ENCODE measurements at places on chromosomes 12 and 14.

DNA sequence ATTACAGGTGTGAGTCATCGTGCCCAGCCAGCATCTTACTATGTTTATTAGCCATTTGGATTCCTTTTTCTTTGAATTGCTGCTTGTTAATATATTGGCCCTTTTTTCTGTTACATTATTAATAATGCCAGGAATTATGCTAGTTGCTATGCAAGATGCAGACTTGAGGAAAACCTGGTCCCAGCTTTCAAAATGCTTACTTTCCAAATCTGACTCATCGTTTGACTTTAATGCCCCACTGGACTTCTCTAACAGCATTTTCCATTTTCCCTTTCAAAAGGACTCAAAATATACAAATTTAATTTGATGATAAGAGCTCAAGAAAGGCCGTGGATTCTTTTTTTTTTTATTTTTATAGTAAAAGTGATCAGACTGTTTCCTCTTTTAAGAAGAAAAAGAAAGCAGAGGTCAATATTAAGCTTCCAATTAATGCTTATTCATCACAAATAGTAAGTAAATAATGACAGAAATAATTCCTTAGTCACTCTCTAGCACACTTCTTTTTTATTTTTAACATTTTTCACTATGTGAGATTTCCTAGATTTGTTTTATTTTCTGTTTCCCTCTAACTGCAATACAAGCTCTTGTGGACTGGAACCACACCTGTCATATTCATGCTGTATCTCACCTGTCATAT lies 146.1 kb upstream of the FGD4 start:
- DNase-seq: no peak

- DNase-seq: no peak
Observed at GRCh38 chr12:124510301-124510970, 57.0 kb downstream of the NCOR2 start.

GRCh38 chr12:107840186-107840585 lies 65.7 kb downstream of the ASCL4 start:
- DNase-seq: no peak

DNA sequence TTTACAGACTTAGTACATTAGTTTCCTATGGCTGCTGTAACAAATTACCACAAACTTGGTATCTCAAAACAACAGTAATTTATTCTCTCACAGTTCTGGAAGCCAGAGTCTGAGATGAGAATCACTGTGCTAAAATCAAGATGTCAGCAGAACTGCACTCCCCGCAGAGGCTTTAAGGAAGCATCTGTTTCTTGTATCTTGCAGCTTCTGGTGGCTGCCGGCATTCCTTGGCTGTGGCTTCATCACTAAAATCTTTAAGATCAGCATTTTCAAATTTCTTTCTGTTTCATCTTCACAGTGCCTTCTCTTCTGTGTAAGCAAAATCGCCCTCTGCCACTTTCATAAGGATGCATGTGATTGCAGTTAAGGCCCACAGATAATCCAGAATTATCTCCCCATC lies 9.4 kb downstream of the STON2 start:
- DNase-seq: no peak

GRCh38 chr12:121060149-121061001 lies 21.3 kb upstream of the OASL start:
- peak; percentile 56 for DNase-seq

DNA sequence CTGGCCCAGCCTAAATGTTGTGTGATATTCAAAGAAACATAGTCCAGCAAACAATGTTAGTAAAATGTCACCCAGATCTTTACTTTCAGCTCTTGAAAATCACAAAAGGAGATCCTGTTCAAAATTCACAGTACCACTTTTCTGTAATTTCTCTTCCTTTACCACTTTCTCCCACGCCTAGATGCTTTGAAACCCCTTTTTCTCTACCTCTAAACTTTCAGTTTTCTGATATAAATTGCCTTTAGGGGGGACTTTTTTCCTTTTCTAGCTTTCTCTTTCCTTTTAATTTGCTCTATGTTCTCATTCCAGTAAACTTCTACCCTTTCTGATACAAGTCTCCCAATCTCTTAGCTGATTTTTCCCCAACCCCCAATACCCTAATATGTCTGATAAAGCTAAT lies 101.8 kb downstream of the LMO3 start:
- no peak for DNase-seq

GRCh38 chr14:29043737-29044136 lies 277.1 kb downstream of the FOXG1 start:
- DNase-seq: no peak

DNA sequence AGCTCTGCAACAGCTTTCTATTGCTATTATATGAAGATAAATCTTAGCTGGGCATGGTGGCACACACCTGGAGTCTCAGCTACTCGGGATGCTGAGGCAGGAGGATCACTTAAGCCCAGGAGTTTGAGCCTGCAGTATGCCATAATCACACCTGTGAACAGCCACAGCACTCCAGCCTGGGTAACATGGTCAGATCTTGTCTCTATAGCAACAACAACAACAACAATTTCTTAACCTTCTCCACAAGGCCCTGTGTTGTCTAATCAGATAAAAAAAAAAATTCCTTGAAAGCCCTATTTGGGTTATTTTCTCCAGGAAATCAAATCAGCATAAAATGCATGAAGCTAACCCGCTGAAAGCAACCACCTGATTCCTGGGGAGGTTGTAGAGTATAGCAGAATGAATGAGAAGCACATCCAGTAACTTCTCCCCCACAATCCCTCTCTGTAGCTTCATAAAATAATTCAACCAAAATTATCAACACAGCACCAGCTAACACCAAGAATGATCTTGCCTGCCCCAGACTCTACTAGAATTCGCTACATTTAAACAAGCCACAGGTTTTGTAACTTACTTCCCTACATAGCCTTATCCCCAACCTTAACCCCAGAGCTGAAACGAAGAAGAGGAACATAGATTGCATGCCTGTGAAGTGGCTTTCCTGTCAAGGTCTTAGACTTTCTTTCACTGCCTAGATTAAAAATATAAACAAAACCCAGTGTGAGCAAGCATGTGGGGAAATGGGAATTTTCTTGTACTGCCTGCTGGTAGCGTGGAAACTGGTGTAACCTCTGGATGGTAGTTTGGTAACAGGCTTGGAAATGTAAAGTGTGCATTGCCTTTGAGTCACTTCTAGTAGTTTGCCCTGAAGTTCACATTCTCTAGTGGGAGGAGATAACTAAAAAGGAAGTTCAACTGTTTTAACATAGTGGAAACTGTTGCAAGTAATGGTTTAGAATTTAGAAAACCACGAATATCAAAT lies 6.0 kb upstream of the STK38L start:
- DNase-seq: no peak

- no peak for DNase-seq
Observed at GRCh38 chr14:101037021-101037817, 133.7 kb upstream of the RTL1 start.

- no peak for DNase-seq
Observed at GRCh38 chr12:94571556-94571955, 78.8 kb downstream of the TMCC3 start.

DNA sequence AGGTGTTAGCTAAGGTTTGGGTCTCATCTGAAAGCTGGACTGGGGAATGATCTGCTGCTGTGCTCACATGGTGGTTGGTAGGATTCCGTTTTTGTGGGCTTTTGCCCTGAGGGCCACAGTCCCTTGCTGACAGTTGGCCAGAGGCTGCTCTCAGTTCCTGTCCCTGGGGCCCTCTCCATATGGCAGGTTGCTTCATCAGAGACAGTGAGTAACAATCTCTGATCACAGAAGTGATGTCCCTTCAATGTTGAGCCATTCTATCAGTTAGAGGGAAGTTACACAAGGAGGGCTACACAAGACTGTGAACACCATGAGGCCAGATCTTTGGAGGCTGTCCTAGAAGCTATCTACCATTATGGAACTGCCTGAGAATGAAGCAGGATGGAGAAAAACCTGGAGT lies 137.2 kb downstream of the AACS start:
- DNase-seq: no peak

- DNase-seq: no peak
Observed at GRCh38 chr12:26469421-26470180, 274.2 kb downstream of the SSPN start.

GRCh38 chr12:97048421-97049035 lies 141.5 kb downstream of the NEDD1 start:
- DNase-seq: no peak

- peak; percentile 33 for DNase-seq
Observed at GRCh38 chr12:14664434-14665023, 31.9 kb downstream of the GUCY2C start.

DNA sequence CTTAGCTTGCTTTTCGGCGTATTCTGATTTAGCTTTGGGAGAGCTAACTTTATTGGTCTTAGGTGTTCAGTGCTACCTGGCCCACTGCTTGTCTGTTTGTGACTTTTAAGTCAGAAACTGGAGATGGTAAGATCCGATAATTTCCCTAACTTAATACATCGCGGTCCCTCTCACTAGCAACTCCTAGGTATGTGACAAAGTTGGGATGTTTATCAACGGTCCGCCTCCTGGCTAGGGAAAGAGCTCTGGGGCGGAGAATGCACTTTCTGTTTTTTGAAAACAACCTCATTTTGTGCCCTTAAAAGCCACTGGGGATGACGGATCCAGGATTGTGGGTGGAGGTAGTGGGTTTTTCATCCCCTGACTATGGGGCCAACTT lies 1.2 kb downstream of the CDKN1B start:
- DNase-seq: no peak

DNA sequence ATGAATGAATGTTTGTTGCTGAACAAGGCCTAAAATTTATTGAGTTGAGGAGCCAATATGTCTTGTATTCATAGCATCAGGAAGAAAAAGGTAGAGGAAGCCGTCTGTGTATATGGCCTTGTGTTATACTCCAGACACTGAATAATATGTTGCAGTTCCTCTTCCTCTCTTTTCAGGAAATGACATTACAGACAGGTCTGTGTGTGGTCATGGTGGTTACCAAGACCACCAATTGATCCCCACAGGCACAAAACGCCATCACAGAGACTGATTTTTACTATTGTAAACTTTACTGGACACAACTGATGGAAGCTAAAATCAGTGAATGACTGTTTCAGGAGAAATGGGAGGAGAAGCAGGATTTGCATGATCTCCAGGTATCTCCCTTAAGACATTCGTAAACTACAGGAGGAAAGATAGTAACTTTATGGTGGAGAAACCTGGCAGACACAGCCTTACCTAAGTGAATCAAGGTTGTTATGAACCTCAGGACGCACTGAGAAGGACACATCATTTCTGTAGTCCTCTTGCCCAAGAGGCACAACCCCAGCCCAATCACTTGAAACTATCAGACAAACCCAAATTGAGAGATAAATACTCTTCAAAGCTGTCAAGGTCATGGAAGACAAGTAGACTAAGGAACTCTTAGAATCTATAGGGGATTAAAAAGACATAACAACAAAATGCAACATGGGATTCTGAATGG lies 334.1 kb upstream of the RGS6 start:
- no peak for DNase-seq

- peak; percentile 45 for DNase-seq
Observed at GRCh38 chr14:105060751-105061427, 4.3 kb downstream of the GPR132 start.

- DNase-seq: peak; percentile 60
Observed at GRCh38 chr12:7460375-7461259, 16.7 kb upstream of the CD163L1 start.

DNA sequence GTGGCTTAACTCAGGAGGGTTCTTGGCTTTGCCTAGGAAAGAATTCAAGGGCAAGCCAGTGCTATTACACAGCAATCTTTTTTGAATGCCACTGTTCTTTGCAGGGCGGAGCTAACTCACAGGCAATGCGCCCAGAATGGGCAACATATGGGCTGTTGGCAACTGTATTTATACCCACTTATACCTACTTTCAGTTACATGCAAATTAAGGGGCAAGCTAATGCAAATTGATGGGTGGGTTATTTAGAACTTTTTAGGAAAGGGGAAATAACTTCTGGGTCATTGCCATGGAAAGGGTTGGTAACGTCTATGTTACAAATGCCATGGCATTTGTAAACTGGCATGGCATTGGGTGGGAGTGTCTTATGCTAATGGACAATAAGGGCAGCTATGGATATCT lies 85.4 kb downstream of the C12orf50 start:
- DNase-seq: no peak

GRCh38 chr12:32504591-32504990 lies 105.2 kb downstream of the FGD4 start:
- no peak for DNase-seq

Data from CD8-positive, alpha-beta T cell (primary cell).